ENCODE measurements at places on chromosomes 2 and 18.

DNA sequence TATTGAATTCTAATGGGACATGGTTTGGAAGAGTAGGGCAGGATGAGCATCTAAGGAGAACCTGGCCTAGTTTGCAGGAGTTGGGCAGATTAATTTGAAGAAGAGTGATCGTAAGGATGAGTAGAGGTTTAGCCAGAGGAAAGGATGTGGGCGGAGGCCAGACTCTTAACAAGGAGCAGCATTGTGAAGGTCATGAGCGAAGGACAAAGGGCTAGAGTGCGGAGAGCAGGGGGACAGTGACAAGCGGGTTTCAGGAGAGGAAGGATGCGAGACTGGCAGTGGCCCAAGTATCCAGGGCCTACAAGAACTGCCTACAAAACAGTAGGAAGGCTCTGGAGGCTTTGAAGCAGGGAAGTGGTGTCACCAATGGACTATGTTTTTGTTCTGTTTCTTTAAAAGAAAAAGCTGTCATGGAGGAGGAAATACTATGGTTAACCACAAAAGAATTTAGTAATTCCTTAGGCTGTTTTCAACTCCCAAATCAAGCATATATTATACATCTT is 20.1 kb downstream of the SLC66A3 start:
- DNase-seq = peak; percentile 23

DNA sequence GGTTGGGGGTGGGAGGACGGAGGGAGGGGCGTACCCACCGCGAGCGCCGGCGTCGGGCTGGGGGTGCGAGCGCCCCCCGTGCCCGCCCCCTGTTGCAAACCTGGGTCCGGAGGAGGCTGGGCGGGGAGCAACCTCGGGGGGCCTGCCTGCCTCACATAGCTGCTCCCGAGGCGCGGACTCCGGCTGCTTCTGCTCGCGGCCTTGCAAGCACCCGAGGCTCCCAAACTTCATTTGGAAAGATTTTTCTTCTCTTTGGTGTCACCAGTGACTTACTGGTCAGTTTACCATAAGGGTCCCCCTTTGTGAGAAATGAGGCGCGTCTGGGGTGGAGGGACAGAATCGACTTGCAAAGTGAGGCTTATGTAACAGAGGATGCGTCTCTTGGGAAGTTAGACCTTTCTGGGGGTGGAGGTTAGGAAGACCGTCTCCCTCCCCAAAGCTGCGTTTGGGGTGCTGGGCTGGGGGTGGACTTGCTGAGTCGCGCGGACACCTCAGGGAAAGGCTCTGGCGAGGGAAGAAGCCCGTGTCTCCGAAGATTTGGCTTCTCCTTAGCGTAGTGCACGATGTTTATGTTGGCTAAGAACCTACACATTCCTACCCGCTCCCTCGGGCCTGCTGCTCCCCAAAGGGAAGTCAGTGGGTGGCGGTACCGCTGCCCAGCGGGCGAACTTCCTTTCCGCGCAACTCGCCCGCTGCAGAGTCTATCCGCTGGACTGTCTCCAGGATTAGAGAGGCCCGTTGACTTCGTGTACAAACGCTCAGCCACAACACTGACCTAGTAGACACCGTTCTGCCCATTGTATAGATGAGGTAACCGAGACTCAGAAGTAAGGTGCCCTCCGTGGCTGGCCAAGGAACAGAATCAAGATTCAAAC is 559 bp downstream of the TMEM37 start:
- no peak for DNase-seq

GRCh38 chr2:173884025-173884802 is 81.0 kb downstream of the SP3 start:
- no peak for DNase-seq

GRCh38 chr2:43285987-43286386 is 59.6 kb upstream of the ZFP36L2 start:
- no peak for DNase-seq

GRCh38 chr2:121390082-121390692 is 105.2 kb upstream of the TFCP2L1 start:
- no peak for DNase-seq

DNA sequence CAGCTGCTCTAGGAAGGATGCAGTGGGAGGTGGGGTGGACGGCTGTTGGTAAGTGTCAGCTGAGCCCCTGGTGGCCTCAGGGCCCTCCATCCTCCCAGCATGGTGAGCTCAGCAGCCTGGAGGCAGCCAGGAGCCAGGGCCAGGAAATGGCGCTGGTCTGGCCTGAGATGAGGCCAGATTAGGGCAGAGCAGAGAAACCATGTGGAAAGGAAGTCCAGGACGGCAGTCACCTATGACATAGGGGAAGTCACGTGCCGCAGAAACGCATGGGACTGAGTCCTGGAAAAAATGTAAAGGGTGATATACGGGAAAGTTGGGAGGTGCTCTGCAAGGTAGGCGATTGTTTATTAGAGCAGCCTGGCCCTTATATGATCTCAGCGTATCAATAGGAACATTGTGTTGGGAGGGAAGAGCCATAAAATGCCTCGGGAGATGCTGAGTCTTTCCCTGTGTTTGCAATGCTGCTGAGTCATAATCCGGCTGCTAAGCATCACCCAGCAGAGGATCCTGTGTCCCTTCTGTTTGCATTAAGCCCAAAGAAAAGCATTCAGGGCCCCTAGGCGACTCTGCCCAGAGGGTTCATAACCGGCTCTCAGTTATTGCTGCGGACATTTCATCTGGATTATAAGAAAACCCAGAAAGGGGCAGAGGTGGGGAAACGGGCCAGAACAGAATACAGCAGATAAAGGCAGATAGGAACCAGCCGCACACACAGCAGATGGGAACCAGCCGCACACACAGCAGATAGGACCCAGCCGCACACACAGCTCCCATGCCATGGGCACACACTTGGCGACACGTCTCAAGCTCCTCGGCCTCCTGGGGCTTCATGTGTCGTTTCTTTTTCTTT is 30.3 kb upstream of the B3GNT7 start:
- peak; percentile 58 for DNase-seq

GRCh38 chr2:242054406-242054805 is 184.9 kb downstream of the RTP5 start:
- no peak for DNase-seq

Data from RCC 7860 (cell line).